ENCODE measurements at places on chromosomes 5 and 9.

GRCh38 chr9:85522459-85523092 lies 219.2 kb downstream of the AGTPBP1 start:
- DNase-seq: no peak

GRCh38 chr5:170484847-170485615 lies 18.8 kb upstream of the KCNIP1 start:
- DNase-seq: no peak

GRCh38 chr9:75239176-75239575 lies 150.9 kb downstream of the OSTF1 start:
- DNase-seq: no peak

- no peak for DNase-seq
Observed at GRCh38 chr9:82549174-82549821, 513.6 kb downstream of the RASEF start.

GRCh38 chr9:37944671-37945481 lies 40.9 kb upstream of the SLC25A51 start:
- no peak for DNase-seq

- DNase-seq: no peak
Observed at GRCh38 chr5:1139331-1140170, 27.7 kb upstream of the SLC12A7 start.

DNA sequence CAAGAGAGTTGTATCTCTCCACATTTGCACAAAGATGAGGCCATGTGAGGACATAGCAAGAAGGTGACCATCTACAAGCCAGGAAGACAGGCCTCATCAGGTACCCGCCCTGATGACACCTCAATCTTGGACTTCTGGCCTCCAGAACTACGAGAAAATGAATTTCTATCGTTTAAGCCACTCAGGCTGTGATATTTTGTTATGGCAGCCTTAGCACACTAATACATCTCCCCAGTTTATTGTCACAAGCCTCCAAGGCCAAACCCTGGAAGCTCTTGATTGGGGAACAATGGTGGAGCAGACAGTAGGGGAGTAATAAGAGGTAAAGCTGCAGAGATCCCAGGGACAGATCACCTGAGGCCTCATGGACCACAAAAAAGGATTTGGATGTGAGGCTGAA lies 7.7 kb upstream of the P4HA2 start:
- DNase-seq: no peak

DNA sequence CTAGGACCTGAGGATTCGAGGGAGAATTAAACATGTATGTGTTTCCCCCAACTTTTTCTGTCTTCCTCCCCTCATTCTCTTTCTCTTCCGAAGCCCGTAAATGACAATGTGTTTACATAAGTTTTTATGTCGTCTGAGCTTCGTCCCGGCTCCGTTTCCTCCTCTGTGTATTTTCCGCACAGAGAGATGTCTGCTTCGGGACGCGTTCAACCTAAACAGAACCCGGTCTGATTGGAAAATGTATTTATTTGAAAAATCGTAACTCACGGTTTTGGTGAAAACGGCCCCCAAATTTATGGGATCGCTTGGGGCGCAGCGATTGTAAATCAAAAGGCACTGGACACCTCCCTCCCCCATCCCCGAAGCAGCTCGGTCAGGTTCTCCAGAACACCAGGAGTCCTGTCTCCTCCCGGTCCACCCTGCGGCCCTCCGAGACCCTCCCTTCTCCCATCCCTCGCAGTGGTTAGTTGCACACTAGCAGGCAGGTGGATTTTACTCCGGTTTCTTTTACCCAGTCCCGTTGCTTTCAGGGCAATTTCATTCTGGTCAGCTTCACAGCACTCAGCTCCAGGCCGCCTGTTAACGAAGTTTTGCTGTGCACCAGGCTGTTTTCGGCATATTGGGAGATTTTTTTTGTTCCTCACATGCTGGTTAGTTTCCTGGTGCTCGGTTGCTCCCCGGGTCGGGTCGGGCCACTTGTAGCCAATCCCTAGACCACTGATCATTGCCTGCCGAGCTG lies 5.8 kb upstream of the HAND1 start:
- DNase-seq: no peak

GRCh38 chr9:89480825-89481537 lies 16.9 kb downstream of the SEMA4D start:
- DNase-seq: peak; percentile 33

GRCh38 chr5:9927106-9927505 lies 297.0 kb upstream of the TAS2R1 start:
- no peak for DNase-seq

GRCh38 chr5:23303435-23303834 lies 204.0 kb upstream of the PRDM9 start:
- DNase-seq: no peak

GRCh38 chr9:75451505-75451904 lies 363.2 kb downstream of the OSTF1 start:
- no peak for DNase-seq

- no peak for DNase-seq
Observed at GRCh38 chr5:60594715-60595477, 105.1 kb downstream of the DEPDC1B start.

DNA sequence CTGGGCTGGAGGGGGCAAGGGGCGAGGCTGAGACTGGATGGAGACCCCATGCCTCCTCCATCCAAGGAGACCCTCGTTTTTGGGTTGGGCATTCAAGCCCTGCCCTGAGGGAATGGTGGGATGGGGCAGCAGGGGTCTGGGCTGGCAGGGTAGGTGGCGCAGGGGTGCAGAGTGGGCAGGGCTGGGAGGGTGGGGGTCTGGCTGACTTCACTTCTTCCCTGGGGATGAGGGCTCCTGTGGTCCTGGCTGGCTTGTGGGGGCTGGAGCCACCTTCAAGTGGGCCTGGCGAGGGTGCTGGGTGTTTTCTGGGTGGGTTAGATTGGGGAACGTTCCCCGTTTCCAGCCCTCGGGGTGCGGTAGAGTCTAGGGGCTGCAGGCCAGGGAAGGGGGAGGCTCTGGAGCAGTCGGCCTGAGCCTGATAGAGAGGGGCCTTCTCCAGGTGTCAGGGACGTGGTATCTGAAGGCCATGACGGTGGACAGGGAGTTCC lies 412 bp downstream of the LCN1 start:
- peak; percentile 4 for DNase-seq

DNA sequence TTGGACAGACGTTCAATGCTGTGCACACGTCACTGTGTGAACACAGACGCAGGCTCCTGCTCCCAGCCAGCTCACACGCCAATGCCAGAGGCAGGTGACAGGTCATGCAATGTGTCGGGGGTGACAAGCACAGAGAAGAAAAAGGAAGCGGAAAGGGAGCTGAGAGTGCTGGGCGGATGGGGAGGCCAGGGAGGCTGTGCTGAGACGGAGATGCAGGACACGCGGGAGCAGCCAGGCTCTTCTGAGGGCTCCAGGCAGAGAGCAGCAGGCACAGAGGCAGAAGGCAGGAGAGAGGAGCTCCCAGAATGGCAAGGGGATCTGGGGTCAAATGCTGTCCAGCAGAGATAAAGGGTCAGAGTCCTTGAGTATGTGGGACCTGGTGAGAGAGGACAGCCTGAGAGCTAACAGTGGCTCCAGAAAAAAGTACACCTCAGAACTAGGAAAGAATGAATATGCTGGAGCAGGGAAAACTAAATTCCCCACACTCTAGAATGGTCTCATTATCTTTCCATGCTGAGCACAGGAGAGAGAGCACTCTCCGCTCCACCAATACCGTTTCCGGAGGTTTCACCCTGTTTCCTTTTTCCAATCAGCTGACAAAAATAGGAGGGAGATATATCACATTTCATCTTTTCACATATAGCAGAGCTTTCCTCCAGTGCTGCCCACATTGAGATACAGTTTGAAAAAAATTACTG lies 32.8 kb upstream of the NSMF start:
- DNase-seq: no peak

DNA sequence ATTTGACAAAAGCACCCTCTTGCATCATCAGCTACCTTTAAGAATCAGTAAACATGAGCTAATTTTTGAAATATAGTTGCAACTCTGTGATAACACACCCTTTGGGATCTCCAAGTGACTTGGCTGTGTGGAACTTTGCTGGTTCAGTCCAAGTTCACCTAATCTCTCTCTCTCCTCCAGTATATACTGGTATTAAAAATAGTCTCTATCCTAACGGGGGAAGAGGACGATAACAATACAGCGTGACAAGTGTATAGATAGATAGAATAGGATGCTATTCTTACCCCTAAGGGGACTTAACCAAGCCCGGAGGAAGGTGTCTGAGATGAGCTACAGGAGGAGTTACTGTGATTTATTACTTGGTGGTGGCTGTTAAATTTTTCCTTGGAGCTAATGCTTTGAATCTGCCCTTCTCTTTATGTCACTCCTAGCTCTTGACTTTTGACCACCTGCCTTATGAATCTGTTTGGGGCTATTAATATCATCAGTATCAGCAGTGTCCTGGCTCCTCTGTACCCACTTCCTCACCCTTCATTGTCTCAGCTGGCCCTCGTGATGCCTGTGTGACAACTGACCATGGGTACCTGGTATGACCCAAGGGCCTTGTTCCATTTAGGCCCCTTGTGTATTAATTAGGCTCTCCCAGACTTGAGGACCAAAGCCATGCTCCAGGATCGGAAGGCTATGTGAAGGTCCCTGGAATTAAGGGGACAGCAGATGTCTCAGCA lies 223.9 kb downstream of the SREK1 start:
- no peak for DNase-seq

GRCh38 chr5:78760366-78760765 lies 111.8 kb upstream of the LHFPL2 start:
- DNase-seq: no peak

- DNase-seq: no peak
Observed at GRCh38 chr9:90029996-90030395, 425.2 kb downstream of the GADD45G start.

- DNase-seq: no peak
Observed at GRCh38 chr9:13113216-13113615, 166.3 kb downstream of the MPDZ start.

GRCh38 chr9:100848726-100849125 lies 179.8 kb upstream of the PLPPR1 start:
- no peak for DNase-seq

DNA sequence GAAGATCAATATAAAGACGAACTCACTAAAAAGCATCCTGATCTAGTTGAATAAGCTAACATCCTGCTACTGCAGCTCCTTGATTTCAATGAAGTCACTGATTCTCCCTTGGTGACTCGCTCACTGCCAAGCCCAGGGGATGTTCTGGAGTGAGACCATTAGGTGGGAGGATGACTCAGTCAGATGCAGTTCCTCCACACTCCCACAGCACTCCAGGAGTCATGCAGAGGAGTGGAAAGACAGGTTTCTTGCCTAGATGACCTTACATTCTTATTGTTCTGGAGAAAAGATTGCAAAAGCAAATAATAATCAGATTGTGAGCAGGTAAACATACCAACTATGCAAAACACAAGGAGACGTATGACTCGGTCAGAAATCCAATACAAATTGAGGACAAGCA lies 15.3 kb downstream of the GCNT4 start:
- no peak for DNase-seq

- DNase-seq: no peak
Observed at GRCh38 chr5:69292306-69292705, 40.3 kb downstream of the CCDC125 start.

- no peak for DNase-seq
Observed at GRCh38 chr5:89471541-89471940, 588.6 kb upstream of the MEF2C start.

GRCh38 chr5:80125962-80126480 lies 90.9 kb downstream of the THBS4 start:
- DNase-seq: no peak

GRCh38 chr5:67154556-67155206 lies 41.9 kb downstream of the CD180 start:
- DNase-seq: no peak

DNA sequence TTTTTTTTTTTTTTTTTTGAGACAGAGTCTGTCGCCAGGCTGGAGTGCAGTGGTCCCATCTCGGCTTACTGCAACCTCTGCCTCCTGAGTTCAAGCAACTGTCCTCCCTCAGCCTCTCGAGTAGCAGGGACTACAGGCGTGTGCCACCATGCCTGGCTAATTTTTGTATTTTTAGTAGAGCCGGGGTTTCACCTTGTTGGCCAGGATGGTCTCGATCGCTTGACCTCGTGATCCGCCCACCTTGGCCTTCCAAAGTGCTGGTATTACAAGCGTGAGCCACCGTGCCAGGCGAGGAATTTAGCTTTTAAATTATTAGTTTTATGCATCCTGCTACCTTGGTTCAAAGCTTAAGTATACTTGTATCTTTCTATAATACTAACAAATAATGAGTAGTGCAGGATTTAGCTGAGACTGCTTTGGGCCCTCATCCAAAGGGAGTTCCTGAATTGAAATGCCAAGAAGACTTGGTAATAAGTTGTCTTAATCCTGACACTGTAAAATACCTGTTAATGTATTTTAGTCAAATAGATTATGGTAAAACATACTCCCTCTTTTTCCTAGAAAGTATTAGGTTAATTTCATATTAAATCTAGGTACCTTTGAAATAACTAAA lies 5.0 kb downstream of the CDC42SE2 start:
- no peak for DNase-seq

- DNase-seq: no peak
Observed at GRCh38 chr9:133355881-133356357, 368 bp downstream of the SURF1 start.

DNA sequence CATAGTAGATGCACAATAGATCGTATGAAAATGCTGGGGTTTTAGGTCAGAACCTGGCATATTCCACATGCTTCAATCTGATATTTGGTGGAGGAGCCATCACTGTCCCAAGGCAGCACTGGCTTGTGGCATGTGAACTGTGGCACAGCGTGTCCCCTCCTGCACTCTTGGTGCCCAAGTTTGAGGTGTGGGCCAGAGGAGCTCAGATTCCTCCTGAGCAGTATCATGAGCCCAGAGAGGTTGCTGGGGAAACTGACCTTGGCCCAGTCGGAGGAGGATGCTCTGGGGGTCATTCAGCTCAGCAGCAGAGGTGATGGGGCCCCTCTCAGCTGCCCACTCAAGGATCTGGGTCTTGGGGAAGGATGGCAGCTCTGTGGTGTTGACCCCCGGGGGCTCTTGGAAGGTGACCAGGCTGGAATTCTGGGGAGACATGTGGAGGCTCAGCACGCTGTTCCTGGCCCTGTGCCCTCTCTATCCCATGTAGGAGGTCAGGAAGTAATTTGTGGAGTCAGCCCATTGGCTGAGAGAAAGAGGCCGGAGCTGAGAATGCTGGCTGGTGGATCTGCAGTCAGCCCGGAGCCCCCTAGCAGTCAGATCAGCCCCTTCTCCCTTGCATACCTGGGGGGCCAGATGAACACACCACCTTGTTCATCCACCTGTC lies 23.7 kb downstream of the FPGS start:
- no peak for DNase-seq

- DNase-seq: no peak
Observed at GRCh38 chr5:137142764-137143605, 356.1 kb downstream of the SPOCK1 start.

Measured in activated CD4-positive, CD25-positive, alpha-beta regulatory T cell treated with anti-CD3 and anti-CD28 coated beads, Interleukin-2, amount 50 U/mL, for 72 hours (primary cell).